Stimulated activated CD4-positive, alpha-beta T cell treated with anti-CD3 and anti-CD28 coated beads, TNF-alpha, amount 100 ng/mL, for 24 hours (primary cell): ENCODE measurements at places on chromosomes 6 and 20.

- DNase-seq: no peak
Observed at GRCh38 chr6:166366921-166367320, 15.8 kb downstream of the MPC1 start.

DNA sequence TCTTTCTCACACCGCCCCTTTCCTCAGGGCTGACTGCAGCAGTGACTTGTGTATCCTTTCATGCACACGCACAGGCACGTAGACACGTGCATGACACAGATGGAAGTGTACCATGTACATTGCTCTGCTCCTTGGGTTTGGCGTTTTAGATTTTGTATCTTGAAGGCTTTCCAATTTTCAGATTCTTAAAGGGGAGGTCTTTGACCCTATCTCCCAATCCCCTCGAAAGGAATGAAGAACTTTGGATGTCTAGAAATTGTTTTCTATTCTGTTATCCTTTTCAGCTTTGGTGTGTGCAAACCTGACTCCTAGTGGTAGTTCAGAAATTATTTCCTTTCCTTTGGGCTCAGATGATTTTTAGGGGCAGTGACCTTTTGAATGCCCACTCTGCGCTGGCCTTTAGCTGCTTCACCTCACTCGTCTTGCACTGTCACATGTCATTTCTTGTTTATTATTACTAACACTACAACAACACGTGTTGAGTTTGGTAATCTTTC is 63.0 kb downstream of the HIVEP1 start:
- no peak for DNase-seq

- DNase-seq: no peak
Observed at GRCh38 chr6:131116755-131117360, 18.4 kb upstream of the AKAP7 start.

DNA sequence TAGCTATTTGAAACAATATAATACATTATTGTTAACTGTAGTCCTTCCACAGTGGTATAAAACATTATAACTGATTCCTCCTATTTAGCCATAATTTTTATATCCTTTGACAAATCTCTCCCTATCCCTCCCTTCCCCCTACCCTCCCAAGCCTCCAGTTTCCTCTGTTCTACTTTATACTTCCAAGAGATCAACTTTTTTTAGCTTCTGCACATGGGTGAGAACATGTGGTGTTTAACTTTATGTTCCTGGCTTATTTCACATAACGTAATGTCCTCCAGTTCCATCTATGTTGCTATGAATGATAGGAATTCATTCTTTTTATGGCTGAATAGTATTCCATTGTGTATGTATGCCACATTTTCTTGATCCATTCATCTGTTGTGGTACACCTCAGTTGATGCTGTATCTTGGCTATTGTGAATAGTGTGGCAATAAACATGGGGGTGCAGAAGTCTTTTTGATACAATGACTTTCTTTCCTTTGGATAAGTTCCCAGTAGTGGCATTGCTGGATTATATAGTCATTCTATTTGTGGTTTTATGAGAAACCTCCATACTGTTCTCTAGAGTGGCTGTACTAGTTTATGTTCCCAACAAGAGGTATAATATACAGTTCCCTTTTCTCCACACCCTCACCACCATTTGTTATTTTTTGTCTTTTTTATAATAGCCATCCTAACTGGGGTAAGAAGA is 205.0 kb downstream of the KCNQ5 start:
- no peak for DNase-seq

DNA sequence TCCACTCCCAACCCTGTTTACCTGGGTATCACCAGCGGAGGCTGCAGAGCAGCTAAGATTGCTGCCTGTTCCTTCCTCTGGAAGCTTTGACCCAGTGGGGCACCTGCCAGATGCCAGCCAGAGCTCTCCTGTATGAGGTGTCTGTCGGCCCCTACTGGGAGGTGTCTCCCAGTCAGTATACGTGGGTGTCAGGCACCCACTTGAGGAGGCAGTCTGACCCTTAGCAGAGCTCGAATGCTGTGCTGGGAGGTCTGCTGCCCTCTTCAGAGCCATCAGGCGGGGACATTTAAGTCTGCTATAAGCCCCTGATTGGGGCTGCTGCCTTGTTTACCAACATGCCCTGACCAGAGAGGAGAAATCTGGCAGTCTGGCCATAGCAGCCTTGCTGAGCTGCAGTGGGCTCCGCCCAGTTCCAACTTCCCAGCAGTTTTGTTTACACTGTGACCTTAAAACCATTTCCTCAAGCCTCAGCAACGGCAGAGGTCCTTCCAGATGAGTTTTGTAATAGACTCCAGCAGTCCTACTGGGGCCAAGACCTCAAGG is 2.8 kb downstream of the RAET1E start:
- DNase-seq: no peak

DNA sequence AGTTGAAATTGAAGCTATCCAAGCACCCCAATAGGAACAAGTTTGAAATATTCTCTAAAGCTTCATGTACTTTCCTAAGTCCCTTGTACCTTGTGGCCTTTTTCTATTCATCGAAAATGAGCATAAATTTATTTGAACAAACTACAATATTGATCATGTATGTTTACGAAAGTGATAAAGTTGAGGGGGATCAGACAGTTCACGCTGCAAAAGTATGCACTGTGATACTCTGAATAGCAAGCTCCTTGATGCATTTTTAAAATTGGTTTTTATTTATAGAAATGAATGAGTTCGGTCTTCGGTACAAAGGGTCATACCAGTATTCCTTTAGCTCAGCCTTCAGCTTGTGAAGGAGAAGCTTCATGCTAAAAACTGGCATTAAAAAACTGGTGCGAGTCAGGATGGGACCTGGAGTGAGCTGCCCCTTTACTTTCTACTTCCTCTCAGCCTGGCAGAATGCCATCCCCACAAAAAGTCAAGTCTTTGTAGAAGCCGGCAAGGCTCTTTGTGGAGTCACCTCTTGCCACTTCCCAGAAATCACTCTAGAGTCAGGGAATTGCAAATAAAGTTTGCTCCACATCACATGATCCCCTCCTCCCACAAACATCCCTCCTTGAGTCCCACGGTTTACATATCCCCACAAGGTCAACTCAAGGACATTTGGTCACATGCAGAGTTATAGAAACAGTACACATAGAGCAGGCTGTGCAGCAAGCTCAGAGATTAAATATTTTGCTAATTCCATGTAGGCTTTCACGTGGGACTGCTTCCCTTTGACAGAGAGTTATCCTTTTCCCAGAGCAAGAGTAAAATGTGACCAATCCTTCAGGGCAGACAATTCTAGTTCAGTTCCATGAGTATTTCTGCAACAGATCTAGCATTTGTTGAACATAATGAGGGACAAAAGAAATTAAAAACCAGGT is 34.6 kb upstream of the ADGRF1 start:
- DNase-seq: no peak

DNA sequence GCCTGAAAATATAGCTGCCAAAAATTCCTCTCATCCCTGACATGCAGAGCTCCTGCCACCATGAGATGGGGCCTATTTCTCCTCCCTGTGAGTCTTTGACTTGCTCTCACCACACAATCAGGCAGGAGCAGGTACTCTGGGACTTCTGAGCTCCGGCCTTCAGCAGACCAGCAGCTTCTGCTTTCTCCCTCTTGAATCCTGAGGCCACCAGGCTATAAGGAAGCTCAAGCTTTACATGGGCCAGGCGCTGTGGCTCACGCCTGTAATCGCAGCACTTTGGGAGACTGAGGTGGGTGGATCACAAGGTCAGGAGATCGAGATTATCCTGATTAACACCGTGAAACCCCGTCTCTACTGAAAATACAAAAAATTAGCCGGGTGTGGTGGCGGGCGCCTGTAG is 238.7 kb upstream of the RREB1 start:
- DNase-seq: no peak

GRCh38 chr20:17542993-17543412 is 11.8 kb upstream of the BFSP1 start:
- DNase-seq: no peak

DNA sequence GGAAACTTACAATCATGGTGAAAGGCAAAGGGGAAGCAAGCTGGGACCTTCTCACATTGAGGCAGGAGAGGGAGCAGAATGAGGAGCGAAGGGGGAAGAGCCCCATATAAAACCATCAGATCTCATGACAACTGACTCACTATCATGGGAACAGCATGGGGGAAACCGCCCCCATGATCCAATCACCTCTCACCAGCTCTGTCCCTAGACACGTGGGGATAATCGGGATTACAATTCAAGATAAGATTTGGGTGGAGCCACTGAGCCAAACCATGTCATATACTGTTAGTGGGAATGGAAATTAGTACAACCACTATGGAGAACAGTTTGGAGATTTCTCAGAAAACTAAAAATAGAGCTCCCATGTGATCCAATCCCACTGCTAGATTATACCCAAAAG is 163.7 kb downstream of the MANEA start:
- no peak for DNase-seq

DNA sequence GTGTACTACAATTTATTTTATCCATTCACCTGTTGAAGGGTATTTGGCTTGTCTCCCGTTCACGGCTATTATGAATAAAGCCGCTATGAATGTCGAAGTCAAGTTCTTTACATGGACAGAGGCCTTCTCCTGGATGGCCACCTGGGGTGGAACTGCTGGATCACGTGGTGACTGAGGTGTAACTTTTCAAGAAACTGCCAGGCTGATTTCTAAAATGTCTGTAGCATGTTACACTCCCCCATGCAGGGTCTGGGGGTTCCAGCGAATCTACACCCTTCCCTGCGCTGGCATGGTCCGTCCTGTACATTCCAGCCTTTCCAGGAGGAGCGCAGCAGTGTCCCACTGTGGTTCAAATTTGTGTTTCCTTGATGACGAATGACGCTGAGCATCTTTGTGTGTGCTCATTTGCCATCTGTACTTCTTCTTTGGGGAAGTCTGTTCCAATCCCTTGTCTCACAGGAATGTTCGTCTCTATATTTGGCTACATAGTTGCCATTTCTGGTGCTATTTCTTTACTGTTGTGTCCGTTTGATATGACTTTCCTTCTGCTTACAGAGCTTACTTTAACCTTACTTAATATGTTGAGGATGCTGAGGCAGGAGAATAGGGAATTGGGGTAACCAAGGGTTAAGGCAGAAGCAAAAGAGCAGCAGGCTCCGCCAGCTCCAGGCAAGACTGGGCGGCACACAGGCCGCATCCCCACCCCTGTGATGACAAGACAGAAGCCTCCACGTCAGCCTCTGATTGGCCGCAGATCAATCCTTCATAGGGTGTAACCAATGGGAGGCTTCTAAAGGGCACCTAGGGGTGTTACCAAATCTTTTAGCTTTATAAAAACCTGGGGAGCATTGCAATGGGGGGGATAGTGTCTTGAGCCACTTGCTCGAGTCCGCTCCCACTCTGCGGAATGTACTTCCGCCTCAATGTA is 106.6 kb downstream of the TAF4 start:
- DNase-seq: no peak

- no peak for DNase-seq
Observed at GRCh38 chr6:70846207-70846835, 110.5 kb downstream of the B3GAT2 start.

DNA sequence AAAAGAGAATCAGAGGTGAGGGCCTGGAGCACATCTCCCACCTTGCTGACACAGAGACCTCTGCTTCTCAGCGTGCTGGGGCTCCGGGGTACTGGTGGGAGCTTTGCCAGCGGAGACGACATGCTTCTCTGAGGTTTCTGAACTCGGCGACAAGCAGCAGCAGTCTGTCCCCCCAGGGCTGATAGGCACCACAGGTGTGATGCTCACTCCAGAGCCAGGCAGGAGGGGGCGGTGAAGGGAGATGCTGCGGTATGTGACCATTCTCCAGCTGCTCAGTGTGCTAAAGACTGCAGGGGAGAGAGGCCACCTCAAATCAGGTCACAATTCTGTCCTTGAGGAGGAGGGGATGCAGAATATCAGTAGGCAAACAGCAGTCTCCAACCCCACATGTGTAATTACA is 219.9 kb downstream of the ALDH8A1 start:
- no peak for DNase-seq

GRCh38 chr6:107331409-107332386 is 127.7 kb downstream of the PDSS2 start:
- DNase-seq: no peak

- no peak for DNase-seq
Observed at GRCh38 chr6:130138909-130139242, 83.9 kb downstream of the SAMD3 start.

DNA sequence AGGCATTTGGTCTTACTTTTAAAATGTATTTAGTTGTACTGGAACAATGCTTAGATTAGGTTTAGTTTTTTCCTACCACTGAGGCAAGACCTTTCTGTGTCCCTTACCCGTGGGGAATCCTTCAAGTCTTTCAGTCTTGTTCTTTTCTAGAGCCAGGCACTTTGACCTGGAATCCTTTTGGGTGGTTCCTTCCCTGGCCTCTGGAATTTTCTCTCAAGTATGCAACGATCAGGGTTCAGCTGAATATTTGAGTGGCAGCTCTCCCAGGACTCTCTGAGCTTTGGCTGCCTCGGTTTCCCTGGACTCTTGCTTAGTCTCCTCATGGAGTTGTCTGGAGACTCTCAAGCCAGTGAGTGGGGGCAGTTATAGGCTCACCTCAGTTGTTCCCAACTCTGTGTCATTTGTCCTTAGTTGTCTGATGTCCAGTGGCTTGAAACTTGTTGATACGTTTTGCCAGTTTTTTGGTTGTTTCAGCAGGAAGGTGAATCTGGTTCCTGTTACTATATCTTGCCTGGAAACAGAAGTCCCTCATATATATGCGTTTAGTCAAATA is 118.1 kb downstream of the QKI start:
- DNase-seq: no peak

DNA sequence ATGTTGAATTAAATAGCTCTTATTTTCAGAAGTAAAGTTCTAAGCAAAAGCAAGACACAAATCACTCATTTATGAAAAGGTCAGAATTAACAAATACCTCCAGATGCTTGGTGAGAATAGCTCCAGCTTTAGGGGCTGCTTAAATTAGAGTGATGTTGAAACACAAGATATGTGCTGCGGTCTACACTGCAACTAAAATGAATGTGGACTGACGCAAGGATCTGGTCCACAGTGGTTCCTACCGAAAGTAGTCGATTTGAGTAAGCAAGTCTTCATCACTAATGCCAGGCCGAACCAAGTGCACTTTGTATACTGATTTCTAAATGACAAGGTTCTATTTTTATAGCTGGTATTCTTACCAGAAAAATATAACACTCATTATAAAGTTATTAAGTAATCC is 96.3 kb downstream of the PRDM1 start:
- no peak for DNase-seq

- no peak for DNase-seq
Observed at GRCh38 chr6:343960-344815, 47.4 kb upstream of the IRF4 start.

DNA sequence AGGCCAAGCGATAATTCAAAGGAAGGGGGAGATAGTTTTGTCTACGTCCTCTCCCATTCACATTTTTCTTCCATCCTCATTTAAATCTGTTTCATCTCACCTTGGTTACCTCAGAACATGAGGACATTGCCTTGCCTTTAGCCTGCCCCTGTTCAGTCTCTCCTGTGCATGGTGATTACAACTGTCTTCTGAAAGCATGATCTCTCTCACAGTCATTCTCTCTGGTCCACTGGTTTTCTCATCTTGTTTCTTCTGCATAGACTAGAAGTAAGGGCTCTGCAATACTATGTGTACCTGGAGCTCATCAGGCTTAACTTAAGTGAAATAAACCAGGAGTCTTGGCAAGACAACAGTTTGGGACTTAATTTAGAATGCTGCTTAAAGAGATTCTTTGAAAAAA is 31.4 kb downstream of the CLVS2 start:
- no peak for DNase-seq

GRCh38 chr6:14474816-14475215 is 357.2 kb downstream of the CD83 start:
- no peak for DNase-seq
